ENCODE measurements at places on chromosomes 5 and 9.

DNA sequence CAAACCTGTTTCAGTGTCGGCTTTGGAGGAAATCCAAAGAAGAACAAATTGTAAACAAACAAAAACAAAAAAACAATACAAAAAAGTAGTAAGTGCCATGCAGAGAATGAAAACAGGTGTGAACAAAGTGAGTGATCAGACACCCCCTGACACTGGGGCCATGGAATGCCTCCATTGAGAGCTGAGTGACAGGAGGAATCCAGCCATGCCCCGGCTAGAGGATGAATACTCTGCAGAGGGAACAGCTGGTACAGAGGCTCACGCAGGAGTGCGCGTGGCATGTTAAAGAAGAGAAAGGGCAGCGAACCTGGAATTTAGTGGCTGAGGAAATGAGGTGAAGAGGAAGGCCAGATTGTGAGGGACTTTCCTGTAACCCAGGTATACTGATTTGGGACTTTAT is 15.5 kb upstream of the CCNJL start:
- DNase-seq = no peak

DNA sequence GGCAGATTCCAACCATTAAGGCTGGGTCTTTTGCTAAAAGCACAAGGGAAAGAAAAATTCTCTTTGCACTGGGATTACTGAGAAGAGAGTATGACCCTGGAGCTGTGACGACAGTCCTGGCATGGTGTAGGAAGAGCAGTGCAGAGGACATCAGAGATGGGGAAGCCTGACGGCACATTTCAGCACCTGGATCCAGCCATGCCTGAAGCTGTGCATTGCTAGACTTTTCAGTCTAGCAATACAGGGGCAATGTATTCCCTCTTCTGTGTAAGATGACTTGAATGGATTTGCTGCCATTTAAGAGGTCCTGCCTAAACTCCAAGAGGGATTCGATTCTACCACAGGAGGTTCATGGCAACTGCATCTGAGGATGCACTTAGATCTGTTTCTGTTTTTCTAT is 12.3 kb upstream of the MRNIP start:
- no peak for DNase-seq

GRCh38 chr5:65137631-65138030 is 344.1 kb downstream of the ADAMTS6 start:
- peak; percentile 54 for DNase-seq

- DNase-seq = no peak
Measured at GRCh38 chr5:147661541-147661940, 121.0 kb downstream of the JAKMIP2 start.

GRCh38 chr5:176162198-176162597 is 76.0 kb upstream of the SIMC1 start:
- no peak for DNase-seq

- no peak for DNase-seq
Measured at GRCh38 chr9:109506097-109506712, 8.1 kb upstream of the PTPN3 start.

DNA sequence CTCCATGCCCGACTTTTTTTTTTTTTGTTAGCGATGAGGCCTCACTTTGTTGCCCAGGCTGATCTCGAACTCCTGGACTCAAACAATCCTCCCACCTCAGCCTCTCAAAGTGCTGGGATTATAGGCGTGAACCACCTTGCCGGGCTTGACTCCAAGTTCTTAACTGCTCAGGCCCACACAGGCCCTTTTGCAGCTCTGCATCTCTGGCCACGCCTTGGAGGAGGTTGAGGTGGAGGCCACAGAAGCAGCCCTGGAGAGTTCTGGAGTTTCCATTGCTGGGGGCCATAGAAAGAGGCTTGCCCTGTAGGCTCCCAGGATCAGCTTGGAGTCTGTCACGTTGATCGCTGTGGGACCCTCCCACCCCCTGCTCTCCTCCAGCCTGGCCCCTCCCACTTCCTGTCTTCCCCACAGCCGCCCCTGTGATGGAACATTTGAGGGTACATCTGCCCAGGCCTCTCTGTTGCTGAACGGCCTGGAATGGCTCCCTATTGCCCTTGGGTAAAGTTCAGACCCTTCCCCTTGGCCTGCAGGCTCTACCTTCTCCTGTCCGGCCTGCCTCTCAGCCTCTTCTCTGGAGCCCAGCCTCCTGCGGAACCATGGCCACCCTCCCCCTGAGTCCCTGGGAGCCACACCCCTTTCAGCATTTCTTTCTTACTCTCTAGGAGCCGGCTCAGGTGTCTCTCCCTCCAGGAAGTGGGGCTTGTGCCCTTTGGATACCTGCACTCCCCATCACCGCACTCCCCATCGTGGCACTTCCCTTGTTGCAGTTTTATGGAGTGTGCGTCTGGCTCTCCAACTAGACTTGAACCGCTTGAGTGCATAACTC is 30.4 kb upstream of the IER5L start:
- no peak for DNase-seq

DNA sequence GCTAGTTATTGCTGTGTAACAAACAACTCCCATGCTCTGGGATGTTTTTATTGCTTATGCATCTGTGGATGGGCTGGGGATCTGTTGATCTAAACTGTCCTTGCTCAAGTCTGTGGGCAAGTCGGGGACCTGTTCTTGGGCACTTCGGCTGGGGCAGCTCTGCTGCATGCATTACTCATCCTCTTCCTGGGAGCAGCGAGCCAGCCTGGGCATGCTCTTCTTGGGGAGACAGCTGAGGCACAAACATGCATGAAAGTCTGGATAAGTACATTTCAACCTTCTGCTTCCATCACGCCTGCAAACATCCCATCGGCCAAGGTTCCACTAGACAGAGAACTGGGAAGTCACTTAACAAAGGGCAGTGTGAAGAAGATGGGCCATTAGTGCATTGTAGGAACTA is 66.3 kb downstream of the ANKRD33B start:
- DNase-seq = no peak

- DNase-seq = no peak
Measured at GRCh38 chr5:96337048-96337781, 95.8 kb downstream of the PCSK1 start.

- DNase-seq = peak; percentile 68
Measured at GRCh38 chr9:127930231-127931091, at the start of gene PIP5KL1. TSS of gene PIP5KL1 (minus strand) at chr9:127930777. CDS start at chr9:127930752, 25 bp downstream.

- DNase-seq = no peak
Measured at GRCh38 chr5:173514661-173515060, 101.8 kb downstream of the BOD1 start.

Data from smooth muscle cell of the brain vasculature (primary cell).